ENCODE measurements at places on chromosomes 7 and 10.
A peak's percentile ranks its signal among the peaks of the same experiment; 100 is the strongest.

GRCh38 chr10:130761032-130761575, 550.4 kb downstream of the TCERG1L start:
- DNase-seq: no peak

DNA sequence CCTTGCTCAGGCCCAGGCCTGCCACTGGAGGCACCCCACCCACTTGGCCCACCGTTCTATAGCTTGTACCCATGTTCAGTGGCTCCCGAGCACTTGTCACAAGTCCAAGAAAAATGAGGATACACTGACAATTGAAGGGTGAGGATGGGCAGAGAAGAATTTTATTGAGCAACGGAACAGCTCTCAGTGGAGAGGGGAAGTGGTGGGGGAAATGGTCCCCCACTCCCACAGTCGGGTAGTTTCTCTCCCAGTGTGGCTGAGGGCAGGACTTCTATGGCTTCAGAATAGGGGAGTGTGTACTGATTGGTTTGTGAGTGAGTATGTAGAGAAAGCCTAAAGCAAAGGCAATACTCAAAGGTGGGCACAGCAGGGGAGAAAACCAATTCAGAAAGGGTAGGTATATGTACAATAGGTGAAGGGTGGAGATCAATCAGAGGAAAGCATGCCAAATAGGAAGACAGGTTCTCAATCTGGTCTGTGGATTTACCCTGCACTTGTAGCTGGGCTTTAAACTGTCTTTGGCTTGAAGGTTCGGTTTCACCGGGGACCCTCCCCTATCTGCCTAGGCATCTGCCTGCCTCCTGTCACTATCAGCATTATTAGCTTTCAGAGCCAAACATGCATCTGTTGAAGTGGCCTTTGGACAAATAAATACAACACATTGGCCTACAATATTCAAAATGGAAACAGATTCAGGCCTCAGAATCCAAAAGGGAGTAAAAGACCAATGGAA, 8.9 kb upstream of the TSPAN13 start:
- DNase-seq: no peak

DNA sequence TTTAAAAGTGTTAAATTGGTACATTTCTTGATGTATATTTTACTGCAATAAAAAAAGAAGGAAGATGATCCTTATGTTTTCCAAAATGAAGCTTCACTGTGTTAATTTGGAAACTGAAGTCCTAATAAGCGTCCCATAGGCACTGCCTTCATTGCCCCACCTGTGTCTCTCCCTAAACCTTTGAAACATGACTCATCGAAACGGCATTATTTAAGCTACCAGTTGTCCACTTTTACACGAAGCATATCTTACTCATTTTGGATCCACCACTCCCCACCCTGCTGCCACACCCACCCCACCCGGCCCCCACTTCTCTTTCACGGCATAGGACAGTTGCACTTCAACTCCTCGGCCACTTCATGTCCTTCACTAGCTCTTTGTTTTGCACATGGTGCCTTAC, 85.5 kb downstream of the KIAA1549 start:
- DNase-seq: no peak

GRCh38 chr7:106329971-106330733, 45.4 kb upstream of the NAMPT start:
- peak; percentile 73 for DNase-seq

GRCh38 chr7:29995652-29996051, 6.1 kb upstream of the SCRN1 start:
- DNase-seq: peak; percentile 18

GRCh38 chr10:42986633-42987032, 90.2 kb upstream of the RET start:
- DNase-seq: no peak

DNA sequence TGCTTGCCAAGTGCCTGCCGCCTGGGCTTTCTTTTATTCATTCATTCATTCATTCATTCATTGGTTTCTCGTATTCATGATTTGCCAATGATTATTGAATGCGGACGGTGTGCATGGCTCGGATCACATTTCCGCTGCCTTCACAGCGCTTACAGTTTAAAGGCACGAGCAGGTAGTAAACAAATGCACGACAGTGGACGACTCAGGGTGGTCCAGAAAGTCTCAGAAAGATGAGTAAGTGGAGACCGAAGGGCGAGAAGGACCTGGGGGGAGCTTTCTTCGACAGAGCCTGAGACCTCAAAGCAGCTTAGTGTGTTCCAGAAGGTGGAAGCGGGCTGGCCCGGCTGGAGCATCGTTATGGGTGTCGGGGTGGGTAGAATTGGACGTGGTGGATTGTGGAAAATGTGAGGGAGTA, 506 bp downstream of the MCM10 start:
- DNase-seq: no peak

- DNase-seq: no peak
Observed at GRCh38 chr7:135939261-135939812, 37.8 kb downstream of the MTPN start.

GRCh38 chr10:87862679-87863052, 667 bp downstream of the KLLN start:
- no peak for DNase-seq

DNA sequence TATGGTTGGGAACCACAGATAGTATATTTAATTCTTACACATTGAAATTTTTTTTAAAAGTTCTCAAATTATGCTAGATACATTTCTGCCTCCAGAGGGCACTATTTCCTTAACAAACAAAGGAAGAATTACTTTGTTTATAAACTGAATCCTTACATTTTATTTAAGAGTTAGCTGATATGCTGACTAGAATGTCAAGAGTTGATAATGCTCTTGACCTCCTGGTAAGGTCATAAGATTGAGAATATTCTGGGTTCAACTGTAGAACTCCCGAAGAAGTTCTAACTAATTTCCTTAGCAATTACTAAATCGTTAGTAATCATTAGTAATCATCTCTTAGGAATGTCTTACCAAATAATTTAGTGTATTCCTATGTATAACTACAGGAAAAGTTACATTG, 95.3 kb upstream of the CYP26C1 start:
- DNase-seq: peak; percentile 80

GRCh38 chr10:110508159-110508788, 10.6 kb downstream of the DUSP5 start:
- DNase-seq: no peak

DNA sequence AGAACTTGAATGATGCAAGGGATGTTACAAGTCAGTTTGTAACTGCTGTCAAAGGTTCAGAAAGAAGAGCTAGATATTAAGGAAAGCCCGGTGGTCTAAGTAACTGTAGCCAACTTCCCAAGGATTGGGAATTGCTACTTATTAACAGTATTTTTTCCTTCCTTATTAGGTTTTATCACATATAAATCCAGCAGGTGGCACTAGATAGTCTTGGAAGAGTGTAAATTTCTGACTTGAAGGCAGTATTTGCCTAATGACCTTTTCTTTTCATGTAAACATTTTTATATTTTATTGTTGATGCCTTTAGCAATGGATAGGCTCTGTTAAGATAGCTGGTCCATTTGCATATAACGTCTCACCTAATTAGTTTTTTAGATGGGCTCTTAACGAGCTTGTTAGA, 51.2 kb downstream of the ANLN start:
- peak; percentile 64 for DNase-seq

DNA sequence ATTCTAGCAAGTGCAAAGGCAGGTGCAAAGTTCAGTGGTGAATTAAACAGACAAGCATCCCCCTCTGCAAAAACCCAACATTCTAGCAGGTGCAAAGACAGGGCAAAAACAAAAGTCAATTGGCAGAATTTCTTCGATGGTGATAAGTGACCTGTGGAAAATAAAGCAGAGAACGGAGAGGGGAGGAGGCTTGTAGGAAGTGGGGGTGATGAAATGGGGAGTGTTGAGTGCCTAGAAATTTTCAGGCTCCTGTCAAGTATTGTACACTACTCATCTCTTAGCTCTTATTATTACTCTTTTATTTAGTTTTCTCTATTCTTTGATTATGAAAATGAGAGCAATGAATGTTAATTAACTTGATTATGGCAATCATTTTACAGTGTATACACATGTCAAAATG, 2.4 kb upstream of the CD36 start:
- no peak for DNase-seq

GRCh38 chr7:101236292-101236835, 1.2 kb downstream of the CLDN15 start:
- DNase-seq: no peak

- no peak for DNase-seq
Observed at GRCh38 chr10:120400601-120401000, 56.4 kb upstream of the PLPP4 start.

- no peak for DNase-seq
Observed at GRCh38 chr10:107577221-107577620, 412.7 kb upstream of the SORCS1 start.

DNA sequence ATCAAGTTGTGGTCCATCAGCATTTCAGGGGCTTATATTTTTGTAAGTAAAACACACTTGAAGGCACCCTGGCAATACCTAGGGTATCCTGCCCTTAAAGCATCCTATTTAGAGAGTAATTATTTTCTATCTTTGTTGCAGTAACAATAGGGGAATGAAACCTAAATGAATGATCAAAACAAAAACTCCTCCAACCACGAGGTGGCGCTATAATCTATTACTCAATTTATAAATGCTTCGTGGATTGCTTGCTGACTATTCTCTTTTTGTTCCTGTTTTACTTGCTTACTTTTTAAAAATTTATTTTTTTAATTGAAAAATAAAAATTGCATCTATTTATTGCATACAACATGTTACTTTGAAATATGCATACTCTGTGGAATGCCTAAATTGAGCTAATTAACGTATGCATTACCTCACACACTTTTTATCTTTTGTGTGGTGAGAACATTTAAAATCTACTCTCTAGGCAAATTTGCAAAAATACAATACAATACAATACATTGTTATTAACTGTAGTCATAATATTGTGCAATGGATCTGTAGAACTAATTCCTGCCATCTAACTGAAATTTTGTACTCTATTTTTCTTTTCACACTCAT, 147.7 kb upstream of the BMPER start:
- peak; percentile 78 for DNase-seq

- no peak for DNase-seq
Observed at GRCh38 chr10:107166403-107166802, 1.9 kb upstream of the SORCS1 start.

GRCh38 chr10:33612116-33612515, 277.6 kb upstream of the NRP1 start:
- peak; percentile 10 for DNase-seq

- no peak for DNase-seq
Observed at GRCh38 chr7:122200888-122201287, 56.8 kb upstream of the AASS start.

GRCh38 chr7:28093623-28094232, 86.9 kb downstream of the JAZF1 start:
- DNase-seq: peak; percentile 80
